ENCODE measurements at places on chromosomes 1 and 21.

DNA sequence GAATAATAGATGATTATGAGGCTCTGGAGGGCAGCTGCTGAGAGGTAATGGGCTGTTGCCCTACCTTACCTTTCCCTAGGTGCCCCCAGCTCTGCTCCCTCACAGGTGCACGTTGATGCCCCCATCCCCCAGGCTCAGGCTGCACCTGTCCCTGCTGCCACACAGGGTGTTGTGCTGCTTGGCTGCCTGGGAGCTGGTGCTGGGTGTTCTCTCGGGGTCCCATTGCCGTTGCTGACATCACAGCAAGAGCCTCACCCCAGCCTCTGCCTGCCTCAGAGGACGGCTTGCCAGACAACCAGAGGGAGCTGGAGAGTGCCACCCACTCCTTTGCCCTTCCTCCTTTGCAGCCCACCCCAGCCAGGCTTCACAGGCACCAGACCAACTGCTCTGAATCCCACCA, 31.4 kb upstream of the DMBX1 start:
- DNase-seq: no peak

- no peak for DNase-seq
These were observed 19.5 kb downstream of the ATF3 start for GRCh38 chr1:212628046-212628445.

- no peak for DNase-seq
These were observed 25.1 kb downstream of the WARS2 start for GRCh38 chr1:119115311-119115710.

GRCh38 chr1:231192620-231193163, 30.8 kb downstream of the TRIM67 start:
- DNase-seq: no peak

GRCh38 chr1:27928216-27928954, 6.4 kb upstream of the SMPDL3B start:
- no peak for DNase-seq

GRCh38 chr1:34785231-34785874, 4.3 kb downstream of the GJB3 start:
- DNase-seq: no peak

GRCh38 chr1:184854036-184854435, 99.4 kb upstream of the EDEM3 start:
- DNase-seq: no peak

DNA sequence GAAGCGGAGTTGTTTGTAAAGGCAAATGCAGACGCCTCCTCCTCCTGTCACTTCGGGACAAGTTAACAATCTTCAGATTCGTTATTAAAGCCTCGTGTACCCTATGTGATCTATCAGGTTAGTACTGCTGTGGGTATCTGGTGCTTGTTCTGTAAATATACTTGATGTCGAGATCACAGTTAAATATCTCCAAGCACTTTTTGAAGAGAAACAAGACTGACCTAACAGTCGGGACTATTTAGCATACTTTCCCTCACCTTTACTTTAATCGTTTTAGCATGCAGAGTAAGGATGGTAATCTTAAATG, 710 bp downstream of the KLHL20 start:
- no peak for DNase-seq

DNA sequence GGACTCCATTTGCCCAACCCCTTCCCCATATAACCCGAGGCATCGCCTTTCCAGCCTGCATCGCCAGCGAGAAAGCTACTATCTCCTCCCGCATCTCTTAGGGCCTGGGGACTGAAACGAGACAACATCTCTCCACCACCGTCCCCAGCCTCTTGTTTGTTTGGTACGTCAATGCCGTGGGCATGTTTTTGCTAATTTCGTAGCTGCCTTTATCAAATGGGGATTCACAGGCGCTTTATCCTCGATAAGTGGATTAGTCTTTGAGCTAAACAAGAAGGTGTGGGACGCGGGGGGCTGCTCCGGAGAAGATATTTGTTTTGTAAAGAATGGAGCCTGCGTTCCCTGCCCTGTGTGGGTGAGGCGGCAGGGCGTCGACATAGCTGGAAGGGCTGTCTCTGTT, 91.6 kb downstream of the PAX7 start:
- no peak for DNase-seq

DNA sequence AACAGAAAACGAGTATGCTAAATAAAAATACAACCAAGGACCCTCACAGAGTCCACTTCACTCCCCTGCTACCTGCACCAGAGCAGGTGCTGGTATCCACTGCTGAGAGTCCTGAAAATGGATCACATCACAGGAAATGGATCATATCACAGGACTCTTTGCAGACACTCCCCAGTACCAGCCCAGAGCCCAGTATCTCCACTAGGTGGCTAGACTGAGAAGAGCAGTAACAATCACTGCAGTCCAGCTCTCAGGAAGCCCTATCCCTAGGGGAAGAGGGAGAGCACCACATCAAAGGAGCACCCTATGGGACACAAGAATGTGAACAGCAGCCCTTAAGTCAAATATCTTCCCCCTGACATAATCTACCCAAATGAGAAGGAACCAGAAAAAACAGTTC, 28.0 kb downstream of the AGBL4 start:
- no peak for DNase-seq

DNA sequence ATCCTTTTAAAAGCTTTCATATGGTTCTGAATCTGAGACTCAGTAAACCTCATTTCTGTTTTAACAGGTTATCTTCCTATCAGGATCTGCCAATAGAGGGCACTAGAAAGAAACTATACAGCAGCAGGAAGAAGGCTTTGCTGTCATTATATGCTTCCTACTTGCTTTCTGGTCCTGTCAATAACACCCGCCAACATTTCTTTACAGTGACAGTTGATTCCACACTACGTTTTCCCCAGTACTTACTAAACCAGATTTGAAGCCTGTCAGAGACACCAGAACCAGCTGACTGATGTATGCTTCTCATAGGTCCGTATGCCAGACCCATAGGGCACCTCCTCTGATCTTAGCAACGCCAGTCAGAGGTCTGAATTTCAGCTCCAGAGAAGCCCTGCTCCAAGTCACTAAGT, 341.0 kb upstream of the NEGR1 start:
- no peak for DNase-seq

- DNase-seq: no peak
These were observed 8.1 kb downstream of the PAQR7 start for GRCh38 chr1:25867210-25867991.

DNA sequence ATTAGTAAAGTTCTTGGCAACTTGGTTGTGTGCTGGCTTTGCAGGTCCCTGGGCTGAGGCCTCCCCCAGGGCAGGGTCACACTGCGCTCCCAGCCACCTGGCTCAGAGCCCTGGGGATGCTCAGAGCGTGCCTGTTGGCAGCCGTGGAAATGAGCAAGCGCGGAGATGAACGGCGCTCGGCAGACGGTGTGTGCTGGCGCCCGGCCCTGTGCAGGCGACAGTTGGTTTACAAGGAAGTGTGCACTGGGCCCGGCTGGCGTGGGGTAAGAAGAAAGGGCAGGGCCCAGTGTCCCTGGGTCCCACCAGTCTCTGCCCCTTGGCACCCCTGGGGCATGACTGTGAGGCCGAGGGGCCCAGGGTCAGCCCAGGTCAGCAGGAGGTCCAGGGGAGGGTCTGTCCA, 25.7 kb upstream of the PEX10 start:
- no peak for DNase-seq

- DNase-seq: no peak
These were observed 182.3 kb upstream of the GREM2 start for GRCh38 chr1:240794046-240794843.

All from NCI-H1930 (cell line).